HepG2 (cell line): ENCODE measurements at places on chromosomes 4 and X.

DNA sequence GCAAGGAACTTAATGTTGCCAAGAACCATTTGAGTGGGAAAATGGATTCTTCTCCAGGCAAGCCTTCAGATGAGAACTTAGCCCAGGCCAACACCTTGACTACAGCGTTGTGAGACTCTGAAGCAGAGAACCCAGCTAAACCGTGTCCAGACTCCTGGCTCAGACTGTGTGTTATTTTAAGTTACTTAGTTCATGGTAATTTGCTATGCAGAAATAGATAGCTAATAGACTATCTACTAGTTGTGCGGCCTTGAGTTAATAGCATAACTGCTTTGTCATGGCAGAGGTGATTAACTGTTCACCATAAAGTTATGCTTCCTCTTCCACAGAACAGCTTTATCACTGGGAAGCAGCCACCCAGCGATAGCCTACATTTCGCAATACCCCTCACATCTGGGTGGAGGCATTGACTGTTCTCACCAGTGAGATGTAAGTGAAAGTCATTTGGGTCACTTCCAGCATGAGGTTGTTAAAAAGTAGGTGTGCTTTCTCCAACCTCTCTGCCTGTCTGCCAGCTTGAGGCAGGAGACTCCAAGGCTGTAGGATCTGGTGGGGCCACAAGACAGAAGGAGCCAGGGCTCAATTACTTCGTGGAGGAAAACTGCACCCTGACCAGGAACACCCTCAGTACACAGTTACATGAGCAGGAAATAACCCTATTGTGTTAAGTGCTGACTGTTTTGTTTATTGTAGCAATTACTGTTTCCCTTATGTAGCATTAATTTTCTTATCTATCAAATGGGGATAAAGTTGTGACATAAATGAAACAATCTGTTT, 94.2 kb downstream of the GPAT3 start:
- no peak for DNase-seq

GRCh38 chrX:134006484-134007161, 21.2 kb upstream of the GPC3 start:
- DNase-seq = peak; percentile 89

DNA sequence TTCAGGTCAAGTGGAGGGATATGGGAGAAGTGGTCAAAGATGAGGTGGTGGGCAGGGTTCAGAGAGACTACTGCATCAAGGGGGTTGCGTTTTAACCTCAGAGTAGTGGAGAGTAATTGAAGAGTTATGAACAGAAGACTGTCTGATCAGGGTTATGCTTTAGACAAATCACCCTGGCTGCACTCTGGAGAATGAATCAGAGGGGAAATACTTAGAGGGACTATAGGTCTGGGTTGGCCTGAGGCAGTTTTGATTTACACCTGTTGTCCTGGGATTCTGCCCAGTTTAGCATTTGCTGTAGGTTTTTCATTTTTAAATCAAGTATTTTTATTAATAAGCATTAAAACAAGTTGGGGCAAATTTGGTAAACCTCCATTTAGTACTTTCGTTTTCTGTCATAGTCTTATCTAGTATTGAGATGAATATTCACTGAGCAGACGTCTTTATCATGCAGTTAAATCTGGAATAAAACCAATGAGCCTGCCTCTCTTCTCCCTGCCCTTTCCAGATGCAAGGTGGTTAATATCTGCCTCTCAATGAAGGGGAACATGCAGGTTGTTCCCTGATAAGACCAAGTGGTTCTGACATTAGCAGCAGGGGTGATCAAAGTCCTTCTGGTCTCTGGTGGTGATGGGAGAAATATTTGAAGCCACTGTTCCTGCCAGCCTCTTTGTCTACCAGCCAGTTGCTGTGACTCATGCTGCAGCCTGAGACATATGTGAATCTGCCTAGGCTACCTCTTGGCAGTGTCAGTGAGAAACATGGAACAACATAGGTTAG, 116.0 kb upstream of the RPS6KA3 start:
- peak; percentile 84 for DNase-seq

- no peak for DNase-seq
Observed at GRCh38 chrX:7133050-7133440, 14.5 kb upstream of the STS start.

DNA sequence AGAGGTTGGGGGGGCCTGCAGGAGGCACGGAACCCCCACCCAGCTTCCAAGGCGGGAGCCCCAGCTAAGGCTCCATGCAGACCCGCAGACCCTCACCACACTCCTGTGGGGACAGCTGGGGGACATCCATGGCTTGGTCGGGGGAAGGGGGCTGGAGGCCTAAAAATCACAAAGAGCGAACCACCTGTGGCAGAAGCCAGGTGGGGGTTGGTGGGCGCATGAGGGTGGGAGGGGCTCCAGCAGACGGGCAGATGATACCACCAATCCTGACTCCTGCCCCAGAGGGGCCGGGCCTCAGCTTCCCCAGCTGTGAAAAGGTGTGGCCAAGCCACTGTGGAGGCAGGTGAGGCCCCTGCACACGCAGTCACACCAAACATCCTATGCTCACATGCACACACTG, 111.6 kb downstream of the FAM53A start:
- no peak for DNase-seq

DNA sequence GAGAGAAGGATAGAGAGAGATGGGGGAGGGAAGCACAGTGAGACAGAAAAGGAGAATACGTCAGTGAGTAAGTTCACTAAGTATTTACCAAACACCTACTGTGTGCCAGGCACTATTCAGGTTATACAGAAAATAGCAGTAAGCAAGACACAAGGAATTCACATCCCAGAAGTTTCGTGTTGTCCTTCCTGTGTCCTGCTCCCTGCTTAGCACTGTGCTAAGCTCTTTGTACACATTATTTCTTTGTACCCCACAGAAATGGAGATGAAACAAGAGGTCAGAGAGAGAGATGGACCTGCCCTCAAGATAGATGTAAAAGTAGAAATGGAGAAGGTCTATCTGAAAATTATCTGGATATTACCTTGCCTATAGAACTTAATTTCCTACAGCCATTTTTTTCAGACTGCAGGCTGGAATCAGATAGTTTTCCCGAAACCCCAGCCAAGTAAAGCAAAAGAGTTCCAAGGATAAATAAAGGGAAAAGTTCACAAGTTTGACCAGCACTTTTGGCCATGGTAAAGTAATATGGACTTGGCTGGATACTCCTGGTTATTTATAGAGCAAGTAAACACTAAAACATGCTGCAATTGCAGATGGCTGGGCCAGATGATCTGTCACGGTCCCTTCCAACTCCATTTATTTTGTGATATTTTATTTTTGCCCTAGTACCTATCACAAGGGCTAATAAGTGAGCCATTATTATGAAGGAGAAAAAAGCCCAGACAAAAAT, 353.7 kb upstream of the SLC7A11 start:
- DNase-seq = no peak

GRCh38 chrX:120671963-120672362, 42.1 kb upstream of the C1GALT1C1 start:
- DNase-seq = no peak
